ENCODE measurements at places on chromosomes 3 and 15.

DNA sequence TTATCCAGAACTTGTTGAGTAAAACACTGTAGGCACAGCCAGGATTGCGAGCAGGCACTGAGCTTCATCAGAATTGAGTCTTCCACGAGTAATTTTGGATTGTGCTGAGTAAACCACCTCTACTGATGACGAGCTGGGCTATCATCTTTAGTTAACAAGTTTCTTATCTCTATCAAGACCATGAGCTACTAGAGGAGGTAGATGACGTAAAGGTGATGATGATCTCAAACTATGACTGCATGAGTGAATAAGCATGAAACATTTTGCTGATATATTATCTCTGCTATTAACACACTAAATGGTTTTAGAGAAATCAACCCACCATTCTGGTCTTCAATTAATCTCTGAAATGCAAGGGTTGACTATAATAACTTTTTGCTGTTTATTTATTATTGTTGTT is 506.0 kb downstream of the GBE1 start:
- DNase-seq = no peak

DNA sequence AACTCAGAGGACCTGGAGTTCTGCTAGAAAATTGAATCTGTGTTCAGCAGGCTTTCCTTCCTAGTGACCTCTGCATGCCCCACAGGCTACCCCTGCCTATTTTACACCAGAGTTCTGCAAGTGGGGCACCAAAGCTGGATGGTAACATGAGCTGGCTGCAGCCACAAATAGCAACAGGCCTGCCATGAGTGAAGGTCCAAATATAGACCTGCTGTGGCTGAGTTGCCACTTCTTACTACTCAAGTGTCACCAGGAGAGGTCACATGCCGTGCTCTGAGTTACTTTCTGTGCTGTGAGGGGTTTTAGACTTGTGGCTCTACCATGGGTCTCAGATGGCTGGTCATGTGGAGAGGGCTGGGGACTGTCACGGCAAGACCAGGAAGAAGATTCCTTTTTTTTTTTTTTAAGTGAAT is at the start of gene FSD2:
Gene FSD2, minus strand, starts transcription at position 76 of the 413 bp plus-strand sequence. CDS start 18,679 bp downstream, outside the sequence.
- DNase-seq = no peak

GRCh38 chr3:4464576-4464975 is 2.5 kb downstream of the SUMF1 start:
- no peak for DNase-seq

DNA sequence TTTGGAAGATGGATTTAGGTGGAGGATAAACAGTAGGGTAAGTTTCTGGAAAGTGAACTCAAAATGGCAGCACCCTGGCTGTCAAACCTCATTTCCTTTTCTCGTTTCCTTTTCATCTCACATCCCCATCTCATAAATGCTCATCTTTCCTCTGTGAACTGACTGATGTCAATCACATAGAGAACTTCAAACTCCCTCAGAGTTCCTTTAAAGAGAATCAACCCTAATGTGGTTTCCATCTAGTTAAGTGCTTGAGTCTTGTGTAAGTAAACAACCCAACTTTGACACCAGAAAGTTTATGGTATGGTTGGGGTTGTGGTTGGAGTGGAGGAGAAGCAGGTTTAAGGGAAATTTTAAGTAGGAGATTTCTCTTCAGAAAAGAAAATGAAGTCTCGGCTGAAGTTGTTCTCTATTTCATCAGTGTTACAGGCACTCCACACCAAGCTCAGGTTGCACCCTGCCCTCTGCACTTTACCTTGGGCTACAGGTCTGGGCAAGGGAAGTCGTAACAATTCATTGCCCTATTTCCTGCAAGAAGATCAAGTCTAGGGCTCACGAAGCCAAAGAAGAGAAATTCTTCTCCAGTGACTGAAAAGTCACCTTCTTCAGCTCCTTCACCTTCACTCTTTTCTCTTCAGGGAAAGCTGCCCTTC is 34.4 kb upstream of the TNIK start:
- DNase-seq = no peak

DNA sequence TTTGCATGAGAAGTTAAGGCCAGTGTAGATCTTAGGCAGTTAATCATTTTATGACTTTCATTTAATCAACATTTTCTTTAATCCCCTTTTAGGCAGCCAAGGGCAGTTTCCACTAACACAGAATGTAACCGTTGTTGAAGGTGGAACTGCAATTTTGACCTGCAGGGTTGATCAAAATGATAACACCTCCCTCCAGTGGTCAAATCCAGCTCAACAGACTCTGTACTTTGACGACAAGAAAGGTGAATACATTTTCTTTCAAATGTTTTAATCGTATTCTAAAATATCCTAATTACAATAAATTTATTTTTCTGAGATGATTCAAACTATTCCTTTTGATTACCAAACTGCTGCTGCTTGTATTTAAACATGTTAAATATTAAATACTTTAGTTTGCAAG is 843.2 kb downstream of the CADM2 start:
- no peak for DNase-seq

DNA sequence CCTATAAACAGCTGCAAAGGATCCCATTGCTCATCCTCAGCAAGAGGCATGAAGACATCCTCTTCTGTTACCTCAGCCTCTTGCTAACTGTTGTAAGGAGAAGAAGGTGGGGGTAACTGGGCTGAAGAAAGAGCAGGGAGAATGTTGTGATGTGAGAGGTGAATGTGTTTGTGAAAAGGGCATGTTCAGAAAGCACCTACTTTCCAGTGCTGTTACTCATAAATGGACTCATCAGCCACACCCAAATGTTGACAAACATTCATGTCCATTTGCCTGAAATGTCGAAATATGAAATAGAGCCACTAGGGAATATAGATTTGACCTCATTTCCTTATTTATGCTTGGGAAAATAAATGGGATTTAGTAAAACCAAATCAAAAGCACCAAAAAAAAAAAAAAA is 12.6 kb downstream of the SLC24A1 start:
- DNase-seq = no peak

DNA sequence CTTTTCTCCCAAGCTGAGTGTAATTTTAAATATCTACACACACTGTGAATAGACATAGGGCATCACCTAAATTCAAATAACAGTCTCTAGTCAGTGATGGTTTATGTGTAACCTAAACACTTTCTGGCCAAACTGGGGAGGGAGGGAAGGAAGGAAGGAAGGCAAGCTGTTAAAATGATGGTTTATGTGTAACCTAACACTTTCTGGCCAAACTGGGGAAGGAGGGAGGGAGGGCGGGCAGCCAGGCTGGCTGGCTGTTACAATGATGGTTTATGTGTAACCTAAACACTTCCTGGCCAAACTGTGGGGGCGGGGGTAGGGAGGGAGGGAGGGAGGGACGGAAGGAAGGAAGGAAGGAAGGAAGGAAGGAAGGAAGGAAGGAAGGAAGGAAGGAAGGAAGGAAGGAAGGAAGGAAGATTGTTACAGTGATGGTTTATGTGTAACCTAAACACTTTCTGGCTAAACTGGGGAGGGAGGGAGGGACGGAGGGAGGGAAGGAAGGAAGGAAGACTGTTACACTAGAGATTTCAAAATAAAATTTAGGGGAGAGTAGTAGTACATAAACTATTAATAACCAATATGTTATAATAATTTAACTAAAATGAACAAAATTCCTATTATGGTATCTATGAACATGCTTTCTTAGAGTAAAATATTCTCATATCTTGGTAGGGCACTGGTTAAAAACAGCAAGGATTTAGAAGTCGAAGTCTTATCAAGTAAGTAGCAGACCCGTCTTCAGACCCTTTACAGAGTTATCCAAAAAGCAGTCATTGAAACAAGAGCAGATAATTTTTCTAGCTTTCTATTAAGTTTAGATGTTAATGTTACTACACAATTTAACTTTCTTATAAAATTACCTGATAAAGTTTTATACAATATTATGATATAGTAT is 148.1 kb downstream of the LMLN start:
- DNase-seq = no peak

DNA sequence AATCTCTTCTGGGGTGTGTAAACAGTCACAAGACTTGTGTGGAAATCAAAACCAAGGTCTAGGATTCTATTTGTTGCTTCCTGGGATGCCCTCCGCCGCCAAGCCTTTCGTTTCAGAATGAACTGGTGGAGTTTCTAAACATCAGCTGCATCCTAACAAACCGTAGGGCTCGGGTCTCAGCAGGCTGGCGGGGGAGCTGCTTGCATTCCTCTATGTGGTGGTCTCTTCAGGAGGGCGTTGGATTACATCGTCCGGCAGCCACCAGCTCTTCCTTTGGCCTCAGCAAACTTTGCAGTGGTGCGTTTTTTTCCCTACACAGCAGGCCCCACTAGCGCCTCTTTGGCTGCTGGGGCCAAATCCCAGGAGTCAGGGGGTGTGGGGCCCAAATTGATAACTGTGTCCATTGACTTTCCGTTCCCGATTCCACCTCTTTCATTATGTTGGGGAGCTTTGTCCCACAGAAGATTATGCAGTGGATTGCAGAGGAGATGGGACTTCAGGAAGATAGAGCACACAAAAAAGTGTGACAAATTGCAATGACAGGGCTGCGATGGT is 390.0 kb upstream of the NR2F2 start:
- no peak for DNase-seq

- DNase-seq = no peak
Observed at GRCh38 chr3:45795882-45796765, at the start of gene SLC6A20. Gene SLC6A20, minus strand, starts transcription at chr3:45796536. Its CDS starts 117 bp downstream, at chr3:45796419.

DNA sequence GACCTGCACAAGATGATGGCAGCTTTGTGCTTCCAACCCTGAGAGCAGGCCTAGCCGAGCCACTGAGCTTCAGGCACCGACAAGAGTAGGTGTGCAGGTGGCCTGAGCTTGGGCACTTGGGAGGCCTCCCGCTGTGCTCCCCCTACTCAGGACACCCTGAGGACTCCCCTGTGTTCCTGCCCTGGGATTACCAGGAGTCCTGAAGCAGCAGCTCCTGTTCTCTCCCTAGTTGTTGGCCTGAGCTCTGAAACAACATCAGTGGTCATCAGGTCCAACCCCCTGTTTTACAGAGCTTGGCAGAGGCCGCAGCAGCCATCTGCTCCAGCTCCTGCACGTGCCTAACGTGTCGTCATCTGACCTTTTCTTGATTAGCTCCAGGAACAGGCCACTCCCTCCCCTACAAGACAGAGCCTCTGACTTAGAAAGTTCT is 8.0 kb upstream of the MESP2 start:
- DNase-seq = no peak

GRCh38 chr15:81548365-81549130 is 174.5 kb upstream of the TMC3 start:
- DNase-seq = no peak

- DNase-seq = no peak
Observed at GRCh38 chr3:160637086-160637485, 39.9 kb upstream of the ARL14 start.

GRCh38 chr15:37900326-37901221 is 33.9 kb upstream of the TMCO5A start:
- DNase-seq = no peak

- DNase-seq = no peak
Observed at GRCh38 chr15:77384086-77384485, 35.8 kb downstream of the PEAK1 start.

GRCh38 chr15:72306211-72306785 is 13.7 kb downstream of the CELF6 start:
- DNase-seq = no peak

DNA sequence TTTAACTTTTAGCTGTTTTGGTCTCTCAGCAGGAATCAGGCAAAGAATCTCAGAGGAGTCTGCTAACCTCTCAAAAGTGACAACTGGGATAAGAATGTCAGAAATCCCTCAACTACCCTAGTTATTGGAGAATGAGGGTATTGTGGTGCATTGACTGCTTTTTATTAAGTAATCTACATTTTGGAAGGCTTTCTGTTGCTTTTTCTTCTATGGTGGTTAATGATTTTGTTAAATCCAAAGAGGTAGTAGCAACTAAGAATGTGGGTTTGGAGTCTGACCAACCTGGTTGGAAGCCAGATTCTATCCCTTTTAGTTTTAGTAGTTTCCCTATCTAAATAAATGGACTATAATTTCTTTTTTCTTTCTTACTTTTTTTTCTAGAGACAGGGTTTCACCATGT is 94.7 kb upstream of the RNF7 start:
- DNase-seq = no peak
